ENCODE measurements at places on chromosomes 13 and 19.

DNA sequence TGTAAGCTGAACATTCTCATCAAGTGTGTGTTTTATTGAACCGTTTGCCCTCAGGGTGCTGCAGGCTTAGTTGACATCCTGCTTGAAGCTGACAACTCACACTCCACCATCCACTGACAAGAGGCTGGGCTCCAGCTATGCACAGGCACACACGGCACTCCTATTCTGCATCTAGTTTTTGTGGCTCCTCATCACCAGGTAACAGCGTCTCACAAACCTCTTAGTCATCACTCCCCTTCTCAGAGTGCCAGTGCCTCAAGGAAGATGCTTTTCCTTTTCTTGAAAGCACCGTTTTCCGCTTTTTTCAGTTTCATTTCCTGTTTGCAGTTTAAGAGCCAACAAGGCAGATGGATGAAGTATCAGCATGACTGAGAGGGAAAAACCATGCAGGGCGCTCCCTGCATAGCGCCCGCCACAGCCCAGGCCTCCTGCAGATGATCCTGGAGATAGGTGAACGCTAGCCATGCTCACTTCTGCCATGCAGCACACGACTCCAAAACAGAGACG is 491.2 kb downstream of the COG6 start:
- no peak for DNase-seq

DNA sequence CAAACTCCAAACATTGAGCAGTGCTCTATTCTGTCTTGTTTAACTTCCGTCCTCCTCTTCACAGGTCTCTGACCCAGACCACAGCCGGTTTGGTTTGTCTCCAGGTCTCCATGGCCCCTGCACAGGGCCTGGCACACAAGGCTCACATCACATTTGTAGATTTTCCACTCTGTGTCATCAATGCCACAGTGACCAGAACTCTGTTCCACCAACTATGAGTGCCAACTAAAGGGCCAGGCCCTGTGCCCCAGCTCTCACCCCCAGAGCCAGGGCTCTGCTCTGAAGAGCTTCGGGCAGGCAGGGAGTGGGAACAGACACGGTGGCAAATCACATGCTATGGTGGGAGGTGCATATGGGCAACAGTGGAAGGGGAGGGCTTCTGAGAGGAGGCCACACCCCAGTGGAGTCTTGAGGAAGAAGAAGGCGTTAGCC is 16.0 kb downstream of the SMG9 start:
- DNase-seq = peak; percentile 17

GRCh38 chr13:80338781-80339562 is 2.0 kb downstream of the SPRY2 start:
- peak; percentile 88 for DNase-seq

DNA sequence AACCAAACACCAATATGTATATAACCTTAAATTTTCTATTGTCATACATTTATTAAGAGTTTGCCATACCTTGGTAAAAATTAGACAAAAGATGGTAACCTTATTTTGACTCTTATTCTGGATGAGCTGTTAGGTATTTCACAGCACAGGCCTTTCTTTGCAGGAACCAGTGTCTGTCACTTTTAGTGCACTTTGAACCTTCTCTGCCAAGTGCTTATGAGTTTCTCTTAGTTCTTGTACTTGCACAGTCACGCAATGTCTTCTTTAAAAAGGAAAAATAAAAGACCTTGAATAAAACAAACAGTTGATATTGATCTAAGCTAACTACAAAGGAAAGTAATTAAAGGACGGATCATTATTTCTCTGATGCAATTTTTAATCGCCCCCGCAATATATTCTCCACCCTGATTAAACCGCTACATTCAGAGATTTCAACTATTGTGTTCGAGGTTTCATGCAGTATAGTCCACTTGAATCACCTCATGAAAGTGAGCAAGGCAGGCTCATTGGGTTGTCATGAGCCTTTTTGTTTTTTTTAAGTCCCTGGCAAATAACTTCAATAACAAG is 534.5 kb downstream of the KLF5 start:
- no peak for DNase-seq

DNA sequence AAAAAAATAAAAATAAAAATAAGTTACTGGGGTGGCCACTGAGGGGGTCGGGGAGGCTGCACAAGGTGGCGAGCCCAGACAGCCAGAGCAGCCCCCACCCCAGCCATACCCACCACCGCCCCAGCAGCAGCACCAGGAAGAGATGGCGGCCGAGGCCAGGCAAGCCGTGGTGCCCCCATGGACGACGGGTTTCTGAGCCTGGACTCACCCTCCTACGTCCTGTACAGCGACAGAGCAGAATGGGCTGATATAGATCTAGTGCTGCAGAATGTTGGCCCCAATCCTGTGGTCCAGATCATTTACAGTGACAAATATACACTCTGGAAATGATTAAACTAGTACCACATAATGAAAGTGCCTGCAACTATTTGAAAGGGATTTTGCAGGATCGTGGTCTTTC is 71.6 kb upstream of the ZDHHC20 start:
- DNase-seq = no peak

DNA sequence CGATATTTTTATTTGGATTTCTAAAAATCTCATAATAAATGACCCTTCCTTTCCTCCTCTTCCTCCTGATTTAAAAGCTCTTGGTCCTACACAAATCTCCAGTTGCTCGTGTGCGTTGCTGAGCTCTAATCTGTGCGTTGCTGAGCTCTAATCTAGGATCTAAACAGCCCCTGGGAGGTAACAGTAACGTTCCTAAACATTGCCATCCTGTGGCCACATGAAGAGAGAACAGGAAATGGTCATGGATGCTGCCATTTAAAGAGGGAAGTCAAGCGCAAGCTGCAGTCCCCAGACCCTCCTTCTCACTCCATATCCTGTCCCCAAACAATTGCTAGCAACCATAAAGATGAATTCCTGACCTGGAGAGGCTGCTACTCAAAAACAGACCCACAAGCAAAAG is 170.8 kb downstream of the NUFIP1 start:
- DNase-seq = peak; percentile 51

- DNase-seq = no peak
These were observed 6.4 kb upstream of the EPHX3 start for GRCh38 chr19:15238639-15239155.

- peak; percentile 7 for DNase-seq
These were observed 1713.2 kb upstream of the SLC10A2 start for GRCh38 chr13:104779311-104779993.

- peak; percentile 18 for DNase-seq
These were observed 49.6 kb upstream of the ARGLU1 start for GRCh38 chr13:106617561-106617960.

DNA sequence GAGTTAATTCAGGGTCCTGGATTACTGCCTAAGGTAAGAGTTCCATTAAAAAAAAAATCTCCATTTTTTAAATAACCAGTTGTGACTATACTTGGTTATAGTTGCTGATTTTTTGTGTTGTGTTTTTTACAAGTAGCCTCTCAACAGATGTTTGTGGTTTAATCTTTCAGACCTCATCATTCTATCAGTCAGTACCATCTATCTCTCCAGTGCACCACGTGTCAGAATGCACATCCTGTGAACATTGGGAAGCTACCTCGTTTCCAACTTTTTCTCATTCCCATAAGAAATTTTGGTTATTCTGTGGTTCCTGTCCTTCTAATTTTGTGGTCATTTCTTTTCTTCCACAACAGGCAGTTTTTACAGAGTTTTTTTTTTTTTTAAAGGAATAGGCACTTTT is 39.2 kb downstream of the WDFY2 start:
- DNase-seq = no peak

DNA sequence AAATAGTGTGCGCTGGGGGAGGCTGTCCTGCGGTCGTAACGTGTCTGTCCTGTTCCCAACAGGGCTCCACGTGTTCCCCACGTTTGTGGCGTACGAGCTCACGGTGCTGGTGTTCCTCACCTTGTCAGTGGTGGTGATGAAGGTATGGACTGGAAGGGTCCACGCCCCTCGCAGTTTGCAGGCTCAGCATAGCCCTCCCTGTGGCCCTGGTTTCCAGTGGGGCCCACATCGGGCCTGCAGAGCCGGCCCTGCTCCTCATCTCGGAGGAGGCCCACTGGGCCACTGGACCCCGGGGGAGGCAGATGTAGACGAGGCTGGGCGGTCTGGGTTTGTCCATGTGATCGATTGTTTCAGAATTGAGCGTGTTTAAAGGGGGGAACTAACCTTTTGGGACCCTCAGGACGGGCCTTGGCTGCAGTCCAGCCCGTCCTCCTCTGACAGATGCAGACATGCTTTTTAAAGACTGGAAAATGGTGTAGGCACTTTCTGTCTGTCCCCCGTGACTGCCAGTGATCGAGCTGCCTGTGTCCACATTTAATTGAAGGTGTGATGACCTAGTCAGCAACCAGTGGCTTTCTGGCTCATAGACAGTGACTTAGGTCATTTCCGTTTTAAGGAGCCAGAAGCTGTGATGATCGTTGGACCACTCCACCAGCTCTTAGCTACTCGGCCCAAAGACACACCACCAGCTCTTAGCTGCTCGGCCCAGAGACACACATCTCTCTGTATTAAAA is 37.1 kb upstream of the TFDP1 start:
- peak; percentile 28 for DNase-seq

GRCh38 chr13:63540061-63540460 is 2124.4 kb upstream of the PCDH20 start:
- no peak for DNase-seq

- DNase-seq = no peak
These were observed 17.6 kb downstream of the CD70 start for GRCh38 chr19:6573350-6573749.

DNA sequence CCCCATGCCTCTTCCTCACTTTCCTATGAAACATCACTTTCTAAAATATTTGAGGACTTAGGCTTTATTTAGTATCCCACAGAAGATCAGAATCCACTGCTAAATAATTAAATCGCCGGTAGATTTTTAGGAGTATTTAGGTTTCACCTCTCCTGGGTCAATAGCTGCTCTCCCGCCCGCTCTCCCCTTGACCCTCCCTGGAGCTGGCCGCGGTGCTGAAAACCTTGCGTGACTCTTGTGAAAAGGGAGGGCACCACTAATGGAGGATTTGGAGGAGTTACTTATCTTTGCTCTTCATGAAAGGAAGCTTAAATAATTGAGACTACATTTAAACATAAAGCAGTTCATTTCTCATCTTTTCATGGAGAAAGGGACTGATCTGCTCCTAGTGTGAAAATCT is 14.1 kb downstream of the POU4F1 start:
- no peak for DNase-seq

GRCh38 chr13:75633285-75633684 is 2.8 kb upstream of the LMO7 start:
- DNase-seq = peak; percentile 85

DNA sequence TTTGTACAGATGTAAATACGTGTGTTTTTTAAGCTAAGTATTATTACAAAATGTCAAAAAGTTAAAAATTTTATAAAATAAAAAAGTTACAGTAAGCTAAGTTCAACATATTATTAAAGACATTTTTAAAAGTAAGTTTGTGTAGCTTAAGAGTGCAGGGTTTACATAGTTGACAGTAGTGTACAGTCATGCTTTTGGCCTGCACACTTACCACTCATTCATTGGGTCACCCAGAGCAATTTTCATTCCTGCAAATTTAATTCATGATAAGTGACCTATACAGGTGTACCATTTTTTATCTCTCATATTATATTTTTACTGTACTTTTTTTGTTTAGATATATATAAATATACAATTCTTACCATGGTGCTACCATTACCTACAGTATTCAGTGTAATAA is 769.9 kb upstream of the SLITRK6 start:
- no peak for DNase-seq

GRCh38 chr13:22497991-22498780 is 682.6 kb upstream of the SGCG start:
- DNase-seq = no peak

GRCh38 chr19:17633700-17634099 is 54.5 kb downstream of the UNC13A start:
- no peak for DNase-seq

- peak; percentile 84 for DNase-seq
These were observed 10.2 kb downstream of the STAP2 start for GRCh38 chr19:4328243-4328990.

- DNase-seq = no peak
These were observed 1.1 kb upstream of the SLC35E1 start for GRCh38 chr19:16573296-16573695.

- no peak for DNase-seq
These were observed 216.9 kb downstream of the RGCC start for GRCh38 chr13:41674246-41674645.

GRCh38 chr13:37014609-37015008 is 14.0 kb downstream of the EXOSC8 start:
- DNase-seq = peak; percentile 11

- DNase-seq = no peak
These were observed 20.5 kb upstream of the SLC15A1 start for GRCh38 chr13:98772794-98773452.

DNA sequence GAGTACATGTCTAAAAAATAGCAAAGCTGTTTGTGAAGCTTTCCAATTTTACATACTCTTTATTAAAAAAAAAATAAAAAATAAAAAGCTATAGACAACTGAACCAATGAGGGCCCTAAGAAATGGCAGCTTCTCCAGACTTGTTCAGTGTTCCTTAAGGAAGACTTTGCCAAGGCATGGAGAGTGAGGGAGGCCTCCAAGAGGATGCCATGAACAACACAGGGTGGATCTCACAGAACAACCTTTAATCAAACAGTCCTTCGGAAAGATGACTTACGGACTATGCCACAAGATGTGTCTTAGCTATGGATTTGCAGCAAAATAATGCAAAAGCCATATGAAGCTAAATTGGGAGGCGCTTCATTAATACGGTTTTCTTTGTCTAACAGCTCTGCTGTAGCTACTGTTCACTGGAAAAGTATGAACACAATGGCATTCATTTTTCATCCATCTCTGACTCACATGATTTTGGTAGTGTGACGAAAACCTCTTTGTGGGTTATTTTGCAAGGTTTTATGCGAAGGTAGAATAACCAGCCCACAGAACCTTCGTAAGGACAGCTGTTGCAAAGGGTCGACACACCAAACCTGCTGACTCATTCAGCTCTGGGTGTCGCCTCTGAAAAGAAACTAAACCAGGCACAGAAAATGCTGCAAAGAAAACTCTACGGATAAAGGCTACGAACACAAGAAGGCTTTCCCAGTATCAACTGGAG is 27.7 kb downstream of the EFNB2 start:
- peak; percentile 97 for DNase-seq

DNA sequence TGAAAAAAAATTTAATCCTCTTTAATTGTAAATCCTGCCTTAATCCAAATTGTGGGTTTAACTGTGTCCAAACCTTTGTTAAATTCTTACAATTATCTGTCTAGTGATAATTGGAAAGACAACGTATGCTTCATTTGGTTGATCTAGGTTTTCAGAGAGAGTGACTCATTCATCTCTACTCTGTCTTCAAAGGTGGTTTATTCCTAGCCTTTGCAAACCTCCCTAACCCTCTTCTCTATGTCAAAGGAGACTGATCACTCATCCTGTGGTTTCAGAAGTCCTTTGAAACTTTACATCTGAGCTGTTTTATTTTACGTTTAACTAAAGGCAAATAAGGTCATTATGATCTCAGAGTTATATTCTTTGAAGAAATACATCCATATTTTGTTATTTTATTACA is 8.8 kb upstream of the OXGR1 start:
- DNase-seq = peak; percentile 35
